Activated effector memory CD4-positive, alpha-beta T cell treated with anti-CD3 and anti-CD28 coated beads, Interleukin-2, amount 50 U/mL, for 16 hours (primary cell): ENCODE measurements at places on chromosomes 3 and 15.
A peak's percentile ranks its signal among the peaks of the same experiment; 100 is the strongest.

DNA sequence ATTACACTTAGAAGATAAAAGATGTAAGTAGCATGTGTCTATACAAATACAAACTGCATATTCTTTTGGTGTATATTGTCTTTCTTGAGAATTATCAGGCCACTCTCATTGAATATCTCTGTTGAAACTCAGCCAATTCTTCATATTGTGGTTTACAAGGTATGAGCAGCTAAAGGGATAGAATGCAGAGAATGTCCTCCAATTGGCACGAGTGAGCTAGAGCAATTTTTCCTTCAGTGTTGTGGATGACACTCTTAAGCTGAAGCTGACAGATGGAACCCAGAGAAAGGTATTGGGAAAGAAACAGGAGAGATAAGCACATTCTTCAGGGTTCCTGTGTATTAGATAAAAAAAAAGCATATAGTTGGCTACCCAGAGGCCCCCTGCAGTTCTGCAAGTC lies 453.1 kb downstream of the EPHA3 start:
- no peak for DNase-seq

GRCh38 chr3:56633181-56633580 lies 49.9 kb downstream of the TASOR start:
- no peak for DNase-seq

- peak; percentile 83 for DNase-seq
Observed at GRCh38 chr15:40906991-40907802, 12.9 kb downstream of the VPS18 start.

GRCh38 chr3:135895734-135896121 lies 69.8 kb upstream of the PPP2R3A start:
- DNase-seq: no peak

DNA sequence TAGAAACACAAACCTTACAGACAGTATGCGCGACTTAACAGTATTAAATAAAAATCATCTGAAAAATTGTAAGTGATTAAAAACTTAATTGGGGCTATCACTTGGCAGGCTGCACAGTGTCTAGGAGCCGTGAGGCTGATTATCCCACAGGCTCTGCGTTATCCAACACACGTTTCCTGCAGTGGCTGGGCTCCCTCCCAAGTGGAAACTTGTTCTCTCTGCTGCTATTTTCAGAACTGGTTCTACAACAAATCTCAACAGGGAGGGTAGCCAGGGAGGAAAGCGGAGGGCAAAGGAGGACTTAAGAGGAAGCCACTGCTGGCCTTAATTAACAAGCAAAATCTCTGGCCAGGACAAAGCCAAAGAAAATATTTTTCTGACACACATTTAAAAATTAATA lies 555.2 kb downstream of the MAGI1 start:
- DNase-seq: no peak

GRCh38 chr3:182246870-182247269 lies 535.1 kb downstream of the SOX2 start:
- no peak for DNase-seq

DNA sequence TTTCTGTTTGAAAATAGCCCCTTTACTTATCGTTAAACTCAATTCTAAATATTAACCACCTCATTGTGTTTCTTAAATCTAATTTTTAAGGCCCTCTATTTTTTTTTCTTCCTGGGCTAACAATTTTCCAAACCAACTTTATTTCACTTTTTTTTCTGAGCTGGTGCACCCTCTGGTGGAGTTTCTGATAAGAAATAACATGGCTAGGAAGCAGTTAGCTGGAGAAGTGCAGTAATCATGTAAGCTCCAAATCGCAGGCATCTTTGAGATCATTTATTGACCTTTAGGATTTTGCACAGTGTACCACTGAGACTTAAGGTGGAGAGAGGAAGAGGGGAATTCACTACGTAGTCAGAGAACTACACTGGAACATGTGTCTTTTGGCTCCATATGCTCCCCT lies 6.4 kb downstream of the TMEM207 start:
- DNase-seq: no peak

GRCh38 chr3:25585361-25586166 lies 79.1 kb downstream of the TOP2B start:
- DNase-seq: no peak
